ENCODE measurements at places on chromosomes 2 and 18.
A peak's percentile ranks its signal among the peaks of the same experiment; 100 is the strongest.

DNA sequence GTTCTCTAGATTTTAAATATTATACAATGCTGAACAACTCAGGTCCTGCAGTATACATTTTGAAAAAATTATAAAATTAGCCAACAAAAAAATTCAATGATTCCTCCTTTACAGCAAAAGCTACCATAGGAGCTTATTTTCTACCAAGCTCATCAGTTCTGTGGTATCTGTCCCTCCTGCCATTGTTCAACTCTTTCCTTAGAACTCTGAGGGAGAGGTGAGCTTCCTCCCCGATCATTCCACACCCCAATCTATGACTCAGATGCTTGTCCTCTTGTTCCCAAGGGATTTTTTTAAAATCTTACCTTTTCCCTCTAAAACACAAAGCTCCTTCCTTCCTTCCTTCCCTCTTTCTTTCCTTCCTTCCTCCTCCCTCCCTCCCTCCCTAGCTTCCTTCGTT lies 13.5 kb downstream of the DPP4 start:
- DNase-seq = no peak

DNA sequence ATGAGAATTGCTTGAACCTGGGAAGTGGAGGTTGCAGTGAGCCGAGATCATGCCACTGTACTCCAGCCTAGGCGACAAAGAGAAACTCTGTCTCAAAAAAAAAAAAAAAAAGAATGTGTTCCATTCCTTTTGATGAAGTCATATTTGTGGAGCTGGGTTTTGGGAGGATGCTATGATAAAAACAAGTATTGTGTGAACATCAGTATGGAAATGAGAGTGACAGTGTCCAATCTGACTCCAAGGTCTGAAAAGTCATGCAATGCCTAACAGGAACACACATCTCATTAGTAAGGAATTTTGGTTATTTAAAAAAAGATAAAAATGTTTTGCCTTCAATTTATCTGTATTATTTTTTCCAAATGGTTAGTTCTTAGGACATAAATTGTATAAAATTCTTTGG lies 11.8 kb downstream of the GCFC2 start:
- DNase-seq = no peak

- no peak for DNase-seq
These were observed 71.2 kb downstream of the MYO1B start for GRCh38 chr2:191316246-191316994.

DNA sequence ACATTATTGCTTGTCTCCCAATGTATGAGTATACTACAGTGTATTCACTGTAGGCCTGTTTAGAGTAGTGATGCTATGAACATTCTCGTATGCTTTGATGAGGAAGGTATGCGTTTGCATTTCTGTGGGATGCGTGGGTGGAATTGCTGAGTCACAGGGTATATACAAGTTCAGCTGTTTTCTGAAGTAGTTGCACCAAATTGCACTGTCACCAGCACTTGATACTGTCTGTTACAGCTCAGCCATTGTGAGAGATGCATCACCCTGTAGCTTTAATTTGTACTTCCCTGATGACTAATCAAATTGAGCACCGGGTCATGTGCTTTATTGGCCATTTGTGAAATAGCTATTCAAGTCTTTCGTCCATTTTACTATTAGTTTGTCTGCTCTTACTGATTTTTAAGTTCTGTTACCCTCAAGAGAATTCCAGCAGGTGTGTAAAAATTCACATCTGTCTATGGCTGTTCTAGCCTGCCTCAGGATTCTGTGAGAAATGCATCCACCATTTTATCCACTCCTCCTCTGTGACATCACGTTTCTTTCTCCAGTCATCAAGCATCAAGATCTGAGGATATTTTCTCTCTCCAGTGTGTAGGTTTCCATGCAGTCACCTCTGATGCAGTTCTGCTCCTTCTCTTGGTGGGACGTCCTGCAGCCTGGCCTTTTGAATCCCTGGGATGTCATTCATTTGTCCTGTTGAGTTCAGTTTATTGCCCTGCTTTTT lies 72.5 kb downstream of the DGKD start:
- peak; percentile 53 for DNase-seq

DNA sequence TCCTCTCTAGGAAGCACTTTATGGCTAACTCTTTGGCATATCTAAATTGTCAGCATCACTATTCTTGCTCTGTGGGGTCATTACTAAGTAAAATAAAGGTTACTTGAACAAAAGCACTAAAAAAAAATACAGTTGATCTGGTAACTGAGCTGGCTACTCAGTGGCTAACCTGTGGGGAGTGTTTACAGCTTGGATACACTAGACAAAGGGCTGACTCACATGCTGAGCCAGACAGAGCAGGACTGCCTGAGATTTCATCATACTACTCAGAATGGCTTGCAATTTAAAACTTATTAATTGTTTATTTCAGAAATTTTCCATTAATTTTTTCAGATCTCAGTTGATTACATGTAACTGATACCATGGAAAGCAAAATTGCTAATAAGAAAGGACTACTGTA lies 1690.4 kb upstream of the SLC39A10 start:
- DNase-seq = no peak

GRCh38 chr2:181036445-181036844 lies 56.0 kb downstream of the UBE2E3 start:
- no peak for DNase-seq

DNA sequence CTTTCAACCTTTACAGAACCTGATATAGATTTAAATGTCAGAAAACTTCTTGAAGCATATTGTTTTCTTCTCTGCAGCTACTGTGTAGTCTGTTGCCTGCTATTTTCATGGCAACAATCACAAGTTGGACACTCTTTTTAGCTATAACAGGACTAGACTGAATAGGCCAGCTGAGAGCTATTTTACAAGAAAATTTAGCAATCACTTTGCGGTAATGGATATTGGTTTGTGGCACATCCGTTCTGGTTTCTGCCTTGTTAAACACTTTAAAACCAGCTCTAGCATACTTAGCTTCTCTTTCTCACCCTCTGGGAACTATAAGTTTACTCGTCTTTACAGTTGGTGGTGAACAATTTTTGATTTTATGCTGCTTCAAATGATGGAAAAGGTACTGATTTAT lies 125.7 kb downstream of the MAP2 start:
- DNase-seq = no peak

DNA sequence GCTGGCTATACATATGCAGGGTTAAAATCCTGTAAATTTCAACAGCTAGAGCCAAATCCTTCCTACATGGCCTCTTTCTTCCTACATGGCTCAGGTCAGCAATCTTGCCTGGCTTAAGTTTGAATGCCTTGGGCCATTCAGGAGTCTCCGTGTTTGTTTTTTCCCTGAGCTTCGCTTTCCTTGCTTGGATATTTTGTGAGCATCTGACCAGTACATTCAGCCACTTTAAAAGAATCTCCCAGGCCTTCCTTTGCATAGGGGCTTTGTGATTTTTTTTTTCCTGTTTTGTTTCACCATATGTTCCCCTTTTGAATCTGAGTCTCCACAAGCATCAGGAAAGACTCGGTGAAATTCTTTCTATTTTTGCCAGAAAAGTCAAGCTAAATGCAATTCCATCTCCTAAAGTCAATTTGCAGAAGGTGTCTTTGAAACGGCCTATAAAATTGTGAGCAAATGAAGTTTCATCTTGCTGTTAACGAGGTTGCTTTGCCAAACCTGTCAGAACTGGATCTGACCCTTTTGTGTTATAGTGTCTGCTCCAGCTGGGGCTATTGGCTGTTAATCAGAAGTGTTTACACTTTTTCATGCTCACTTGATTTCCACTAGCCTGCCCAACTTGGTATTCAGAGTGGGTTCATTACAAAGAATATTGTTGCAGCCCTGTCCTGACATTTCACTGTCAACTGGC lies 256.9 kb downstream of the DCC start:
- DNase-seq = no peak

DNA sequence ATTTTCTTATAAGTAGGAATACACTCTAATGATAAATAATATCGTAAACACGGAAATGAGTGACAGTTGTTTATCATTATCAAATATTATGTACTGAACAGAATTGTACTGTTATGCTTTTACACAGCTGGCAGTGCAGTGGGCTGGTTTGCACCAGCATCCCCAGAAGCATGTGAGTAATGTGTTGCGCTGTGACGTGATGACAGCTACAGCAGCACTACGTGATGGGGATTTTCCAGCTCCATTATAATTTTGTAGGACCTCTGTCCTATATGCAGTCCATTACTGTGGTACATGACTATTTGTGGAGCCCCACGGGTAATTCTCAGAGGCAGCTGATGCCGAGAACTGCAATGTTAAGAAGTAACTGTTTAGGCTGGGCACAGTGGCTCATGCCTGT lies 77.3 kb upstream of the ATG16L1 start:
- no peak for DNase-seq

DNA sequence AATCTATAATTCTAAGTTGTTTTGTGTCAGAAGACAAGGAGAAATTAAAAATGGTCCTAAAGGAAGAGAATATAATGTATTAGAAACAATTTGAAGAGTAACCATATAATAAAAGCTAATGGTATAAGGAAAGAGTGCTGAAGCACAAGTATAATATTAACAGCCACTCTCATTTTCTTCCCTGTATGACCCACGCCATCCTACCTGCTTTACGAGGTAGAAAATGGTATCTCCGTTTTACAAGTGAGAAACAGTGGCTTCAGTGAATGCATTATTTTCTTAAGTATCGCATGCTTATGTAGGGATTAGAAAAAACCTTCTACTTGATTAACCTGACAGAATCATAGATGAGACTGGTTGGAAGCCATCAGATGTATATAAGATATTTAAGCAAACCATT lies 266.2 kb downstream of the CCDC102B start:
- no peak for DNase-seq
